ENCODE measurements at places on chromosomes 5 and 9.

DNA sequence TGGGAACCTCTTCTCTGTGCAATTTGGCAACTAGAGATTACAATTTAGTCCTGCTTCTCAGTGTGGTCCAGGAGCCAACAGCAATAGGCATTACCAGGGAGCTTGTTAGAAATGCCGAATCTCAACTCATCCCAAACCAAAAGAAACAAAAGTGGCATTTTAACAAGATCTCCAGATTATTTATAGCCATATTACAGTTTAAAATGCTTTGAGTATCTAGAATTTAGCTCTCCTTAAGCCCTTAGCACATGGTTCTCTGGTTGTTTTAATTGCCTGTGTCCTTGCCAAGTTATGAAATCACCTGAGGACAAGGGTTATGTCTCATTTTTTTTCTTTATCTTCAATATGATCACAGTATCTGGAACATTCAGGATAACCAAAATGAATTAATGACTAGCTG lies 51.6 kb upstream of the TAS2R1 start:
- no peak for DNase-seq

- no peak for DNase-seq
Observed at GRCh38 chr9:130824643-130825350, 10.3 kb upstream of the ABL1 start.

- no peak for DNase-seq
Observed at GRCh38 chr5:2102819-2103776, 220.4 kb upstream of the IRX4 start.

DNA sequence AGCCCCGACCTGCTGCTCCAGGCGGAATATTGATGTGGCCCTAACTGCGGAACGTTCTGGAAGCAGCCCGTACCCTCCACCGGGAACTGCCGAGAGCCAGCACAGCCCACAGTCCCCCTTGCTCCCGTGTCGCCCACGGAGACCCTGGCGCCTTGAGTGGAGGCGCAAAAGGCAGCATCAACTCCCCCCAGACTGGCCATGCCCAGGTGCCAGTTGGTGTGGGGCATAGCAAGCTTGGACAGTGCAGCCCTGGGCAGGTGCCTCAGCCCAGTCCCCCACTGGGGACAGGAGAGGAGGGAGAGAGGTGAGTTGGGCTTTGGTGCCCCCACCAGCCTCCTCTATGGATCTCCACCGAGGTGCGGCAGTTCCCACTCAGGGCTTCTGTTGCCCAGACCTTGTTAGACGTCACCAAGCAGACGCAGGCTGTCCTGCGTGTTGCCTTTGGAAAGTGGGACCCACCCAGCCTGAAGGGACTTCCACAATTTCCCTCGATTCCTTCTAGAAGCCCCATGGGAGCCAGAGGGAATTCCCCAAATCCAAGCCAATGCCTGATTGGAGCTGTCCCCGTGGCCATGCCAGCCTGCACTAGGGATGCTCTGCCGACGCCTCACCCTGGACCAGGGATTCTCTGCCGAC lies 19.8 kb upstream of the NRARP start:
- DNase-seq: no peak

- no peak for DNase-seq
Observed at GRCh38 chr5:143010351-143010750, 240.2 kb downstream of the ARHGAP26 start.

DNA sequence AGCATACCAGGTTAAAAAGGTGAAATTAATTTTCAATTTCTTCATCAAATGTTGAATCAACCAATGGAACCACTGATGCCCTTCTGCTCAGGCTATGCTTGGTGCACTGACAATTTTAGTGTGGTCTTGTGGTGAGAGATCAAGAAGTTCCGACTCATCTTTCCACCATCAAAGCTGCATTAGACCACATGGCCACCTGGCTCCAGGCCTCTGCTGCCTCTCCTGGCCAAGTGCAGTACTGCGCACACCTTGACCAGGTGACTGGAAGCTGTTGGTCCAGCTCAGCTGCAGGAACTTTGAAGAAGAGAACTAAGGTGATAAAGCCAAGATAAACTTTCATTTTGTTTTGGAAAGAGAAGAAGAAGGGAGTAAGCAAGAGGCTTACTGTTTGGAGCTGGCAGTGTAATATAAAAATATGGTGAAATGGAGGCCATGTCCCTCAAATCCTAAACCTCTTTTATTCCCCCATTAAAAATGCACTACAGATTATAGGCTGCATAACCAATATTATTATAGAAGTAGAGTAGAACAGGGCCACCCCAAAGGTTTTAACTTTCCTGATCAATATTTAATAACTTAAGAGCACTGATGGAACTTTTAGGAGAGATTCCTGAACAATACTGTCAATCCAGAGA lies 315.5 kb upstream of the C9orf72 start:
- no peak for DNase-seq

GRCh38 chr5:6584101-6584645 lies 48.7 kb downstream of the NSUN2 start:
- DNase-seq: no peak

DNA sequence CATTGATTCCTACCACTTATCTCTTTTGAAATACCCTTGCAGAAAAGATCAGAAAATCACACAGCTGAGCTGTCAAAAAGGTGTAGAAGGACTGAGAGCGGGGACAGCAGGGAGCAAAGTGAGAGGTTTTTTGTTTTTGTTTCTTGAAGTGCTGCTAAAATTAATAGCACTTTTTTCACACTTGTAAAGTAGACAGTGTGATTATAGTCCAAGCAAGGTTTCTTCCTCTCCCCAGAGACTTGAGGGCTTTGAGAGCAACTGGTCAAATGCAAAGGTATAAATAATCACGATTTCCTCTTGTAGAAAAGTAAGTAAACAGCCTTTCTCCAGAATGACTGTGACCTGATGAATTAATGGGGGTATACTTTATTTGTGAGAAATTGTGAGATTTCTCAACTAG lies 326.9 kb downstream of the ZNF608 start:
- no peak for DNase-seq

- no peak for DNase-seq
Observed at GRCh38 chr5:112119508-112119907, 299.6 kb downstream of the EPB41L4A start.

GRCh38 chr5:22889720-22890119 lies 36.6 kb upstream of the CDH12 start:
- DNase-seq: no peak

DNA sequence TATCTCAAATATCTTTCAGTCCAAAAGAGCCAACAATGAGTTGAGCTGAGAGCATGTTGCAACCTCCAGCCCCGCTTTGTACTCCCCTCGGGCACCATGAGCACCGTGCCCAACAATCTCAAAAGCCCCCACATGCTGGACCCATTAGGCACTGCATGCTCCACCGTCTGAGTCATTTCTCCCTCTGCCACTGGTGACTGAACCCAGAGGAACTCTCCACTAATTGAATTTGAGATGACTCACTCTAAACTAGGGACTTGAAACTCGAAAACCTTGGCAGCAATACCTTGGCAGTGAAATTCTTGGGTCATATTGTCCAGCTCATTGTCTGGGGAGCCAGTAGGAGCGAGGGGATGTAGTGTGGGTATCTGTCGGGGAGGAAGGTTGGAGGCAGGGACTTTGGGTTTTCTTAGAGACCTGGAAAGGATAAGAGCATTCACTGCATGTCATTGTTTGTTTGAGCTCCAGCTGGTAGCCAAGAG lies 49.9 kb upstream of the SLIT3 start:
- DNase-seq: no peak

DNA sequence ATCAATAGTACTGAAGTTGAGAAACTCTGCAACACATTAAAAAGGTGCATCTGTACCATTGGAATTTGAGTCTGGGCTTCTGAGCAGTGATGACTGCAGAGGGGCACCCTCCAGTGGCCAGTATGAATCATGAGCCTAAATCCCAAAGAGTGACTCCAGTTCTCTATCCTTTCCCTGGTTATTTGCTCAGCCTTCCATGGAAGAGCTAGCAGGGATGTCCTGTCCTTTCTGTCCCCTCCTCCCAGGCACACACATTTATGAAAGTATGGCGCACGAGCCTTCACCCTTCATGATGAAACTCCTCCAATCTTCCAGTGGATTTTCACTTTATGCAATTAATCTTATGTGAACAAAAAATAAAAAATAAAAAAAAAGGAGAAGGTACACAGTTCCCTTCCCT lies 81.0 kb downstream of the ESM1 start:
- DNase-seq: no peak

GRCh38 chr9:114621975-114622609 lies 11.0 kb downstream of the TMEM268 start:
- DNase-seq: no peak

- no peak for DNase-seq
Observed at GRCh38 chr9:100322954-100323536, 29.7 kb downstream of the TEX10 start.

DNA sequence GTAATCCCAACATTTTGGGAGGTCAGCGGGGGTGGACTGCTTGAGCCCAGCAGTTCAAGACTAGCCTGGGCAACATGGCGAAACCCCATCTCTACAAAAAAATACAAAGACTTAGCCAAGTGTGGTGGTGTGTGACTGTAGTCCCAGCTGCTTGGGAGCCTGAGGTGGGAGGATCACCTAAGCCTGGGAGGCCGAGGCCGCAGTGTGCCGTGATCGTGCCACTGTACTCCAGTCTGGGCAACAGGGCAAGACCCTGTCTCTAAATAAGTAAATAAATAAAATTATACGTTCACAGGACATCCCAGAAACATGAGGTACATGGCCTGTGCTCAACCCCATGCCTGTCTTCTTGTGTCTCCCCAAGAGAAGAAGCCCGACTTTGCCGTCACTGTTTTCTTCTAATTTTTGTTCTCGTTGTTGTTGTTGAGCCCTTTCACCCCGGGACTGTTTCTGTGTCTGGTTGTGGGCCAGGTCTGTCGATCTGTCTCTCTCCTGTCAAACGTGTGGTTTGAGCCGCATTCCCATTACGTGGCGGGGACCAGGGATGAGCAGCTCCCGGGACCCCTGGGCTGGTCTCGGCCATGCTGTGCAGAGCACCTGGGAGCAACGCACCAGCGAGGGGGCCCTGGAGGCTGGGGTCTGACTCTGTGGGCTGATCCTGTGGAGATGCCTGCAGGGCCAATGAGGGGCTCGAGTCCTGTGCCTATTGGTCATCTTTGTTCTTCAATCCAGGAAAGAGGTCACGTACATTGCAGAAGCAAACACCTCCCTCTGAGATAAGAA lies 32.2 kb downstream of the NACC2 start:
- no peak for DNase-seq

- no peak for DNase-seq
Observed at GRCh38 chr5:6659941-6660684, 26.9 kb downstream of the SRD5A1 start.

GRCh38 chr5:159257007-159257406 lies 6.1 kb upstream of the UBLCP1 start:
- DNase-seq: no peak

GRCh38 chr9:34628656-34629490 lies at the start of gene ARID3C:
Gene ARID3C (minus strand): TSS chr9:34629066. CDS start chr9:34628014, 1,052 bp downstream.
- DNase-seq: no peak

GRCh38 chr5:141898448-141899049 lies 20.3 kb upstream of the PCDH1 start:
- no peak for DNase-seq

DNA sequence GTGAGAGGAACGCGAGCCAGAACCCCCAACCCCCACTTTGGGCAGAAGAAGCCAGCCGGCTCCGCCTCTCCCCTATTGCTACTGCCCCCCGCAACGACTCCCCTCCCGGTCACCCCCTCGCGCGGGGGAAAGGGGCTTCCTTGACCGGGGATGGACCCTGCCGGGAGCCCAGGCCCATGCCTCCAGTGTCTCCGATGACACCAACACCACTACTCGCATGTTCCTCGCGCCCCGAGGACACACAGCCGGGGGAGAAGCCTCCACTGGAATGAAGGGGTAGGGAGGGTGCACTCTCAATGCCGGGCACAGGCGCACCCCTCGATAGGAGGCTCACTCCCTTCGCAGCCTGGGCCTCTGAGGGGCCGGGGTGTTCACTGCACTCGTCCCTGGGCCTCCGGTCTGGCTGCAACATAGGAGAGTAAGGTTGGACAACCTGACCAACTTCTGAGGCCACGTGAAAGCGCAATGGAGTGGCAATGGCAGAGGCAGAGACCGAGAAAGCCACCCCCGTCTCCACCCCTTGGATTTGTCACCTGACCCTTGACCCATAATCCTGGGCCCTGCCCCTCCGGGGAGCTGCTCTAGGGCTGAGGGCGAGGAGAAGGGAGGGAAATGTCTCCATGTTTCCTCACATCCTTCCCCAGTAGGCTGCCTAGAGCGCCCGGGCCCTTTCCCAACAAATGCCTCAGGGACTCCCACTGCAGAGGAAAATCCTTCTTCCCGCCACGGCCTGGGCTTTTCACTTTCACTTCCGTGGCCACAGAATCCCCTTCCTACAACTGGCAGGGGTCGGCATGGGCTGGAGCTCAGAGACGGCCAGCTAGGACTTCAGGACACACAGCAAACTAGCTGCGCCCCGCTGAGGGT lies 1.1 kb upstream of the CNTFR start:
- no peak for DNase-seq

- no peak for DNase-seq
Observed at GRCh38 chr9:134694368-134694665, 52.7 kb downstream of the COL5A1 start.

GRCh38 chr5:176817841-176818377 lies 7.5 kb downstream of the UNC5A start:
- no peak for DNase-seq

DNA sequence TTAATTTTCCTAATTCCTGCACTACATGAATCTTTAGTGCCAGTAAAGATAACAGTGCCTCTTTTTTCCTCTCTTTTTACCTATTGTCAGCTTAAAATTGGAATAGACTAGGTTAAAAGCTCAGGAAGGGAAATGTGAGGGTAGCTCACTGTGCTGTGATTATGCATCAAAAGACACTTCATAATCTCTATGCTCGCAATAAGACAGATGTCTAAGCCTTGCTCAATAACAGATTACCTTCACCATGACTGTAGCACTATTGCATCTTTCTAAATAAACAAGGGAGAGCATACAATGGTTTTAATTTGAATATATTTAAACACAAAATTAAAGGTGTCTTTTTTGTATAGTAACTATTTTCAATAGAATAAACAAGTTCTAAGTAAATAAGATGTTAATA lies 130.1 kb downstream of the FBN2 start:
- no peak for DNase-seq

GRCh38 chr5:16582081-16582480 lies 34.7 kb downstream of the RETREG1 start:
- DNase-seq: no peak

DNA sequence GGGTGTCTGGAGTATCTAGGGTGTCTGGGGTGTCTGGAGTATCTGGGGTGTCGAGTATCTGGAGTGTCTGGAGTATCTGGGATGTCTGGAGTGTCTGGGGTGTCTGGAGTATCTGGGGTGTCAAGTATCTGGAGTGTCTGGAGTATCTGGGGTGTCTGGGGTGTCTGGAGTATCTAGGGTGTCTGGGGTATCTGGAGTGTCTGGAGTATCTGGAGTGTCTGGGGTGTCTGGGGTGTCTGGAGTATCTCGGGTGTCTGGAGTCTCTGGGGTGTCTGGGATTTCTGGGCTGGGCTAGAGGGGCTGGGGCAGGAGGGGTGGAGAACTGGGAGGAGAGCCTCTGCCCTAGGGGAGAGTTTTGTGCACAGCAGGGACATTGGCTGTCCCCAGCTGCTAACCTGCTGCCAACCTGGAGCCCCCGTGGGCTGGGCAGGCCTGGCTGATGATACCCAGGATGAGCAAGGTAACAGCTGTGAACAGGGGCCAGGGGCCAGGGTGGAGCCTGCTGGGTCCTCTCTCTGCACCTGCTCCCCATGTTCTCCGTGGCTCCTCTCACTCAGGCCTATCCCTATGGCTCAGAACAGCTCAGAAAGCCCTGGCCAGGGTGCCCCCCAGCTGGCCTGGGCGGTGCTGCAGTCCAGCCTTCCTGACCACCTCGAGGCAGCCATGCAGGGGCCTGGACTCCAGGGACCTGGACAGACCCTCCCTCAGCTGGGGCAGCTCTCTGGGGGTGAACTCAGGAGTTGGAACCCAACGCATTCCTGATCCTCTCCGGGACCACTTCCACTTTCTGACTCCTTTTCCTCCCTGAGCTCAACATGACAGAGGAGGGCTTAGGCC lies 29.9 kb downstream of the LHX3 start:
- DNase-seq: no peak
